ENCODE measurements at places on chromosomes 5 and 9.

- no peak for DNase-seq
These were observed 105.6 kb downstream of the VCAN start for GRCh38 chr5:83577036-83577636.

GRCh38 chr5:29382780-29383179 is 1810.7 kb upstream of the CDH6 start:
- DNase-seq, result no peak

- DNase-seq, result no peak
These were observed 200.3 kb downstream of the TLE1 start for GRCh38 chr9:81489046-81489445.

- DNase-seq, result no peak
These were observed 197.0 kb downstream of the DRD1 start for GRCh38 chr5:175246889-175247520.

DNA sequence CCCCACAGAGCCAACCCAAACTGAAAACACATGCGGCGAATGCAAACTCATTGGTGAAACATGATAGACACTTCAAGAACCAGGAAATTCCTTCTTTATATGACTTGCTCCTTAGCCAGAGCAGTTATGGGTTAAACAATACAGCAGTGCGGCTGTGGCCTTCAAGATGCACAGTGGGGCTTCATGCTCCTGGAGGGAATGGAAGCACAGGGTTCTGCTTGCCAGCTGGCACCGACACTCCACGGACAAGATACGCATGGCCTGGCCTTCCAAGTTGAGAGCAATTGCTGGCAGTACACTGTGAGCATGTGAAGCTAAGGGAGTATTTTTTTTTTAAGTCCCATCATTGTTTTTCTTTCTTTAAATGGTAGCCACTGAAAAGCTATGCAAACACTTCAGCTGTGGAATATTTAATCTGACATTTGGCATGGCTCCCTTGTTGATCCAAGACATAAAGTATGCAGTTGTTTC is 451.6 kb upstream of the CD180 start:
- no peak for DNase-seq

- no peak for DNase-seq
These were observed 18.4 kb downstream of the GPX3 start for GRCh38 chr5:151038801-151039238.

GRCh38 chr9:31535651-31536050 is 848.8 kb upstream of the ACO1 start:
- DNase-seq, result no peak

DNA sequence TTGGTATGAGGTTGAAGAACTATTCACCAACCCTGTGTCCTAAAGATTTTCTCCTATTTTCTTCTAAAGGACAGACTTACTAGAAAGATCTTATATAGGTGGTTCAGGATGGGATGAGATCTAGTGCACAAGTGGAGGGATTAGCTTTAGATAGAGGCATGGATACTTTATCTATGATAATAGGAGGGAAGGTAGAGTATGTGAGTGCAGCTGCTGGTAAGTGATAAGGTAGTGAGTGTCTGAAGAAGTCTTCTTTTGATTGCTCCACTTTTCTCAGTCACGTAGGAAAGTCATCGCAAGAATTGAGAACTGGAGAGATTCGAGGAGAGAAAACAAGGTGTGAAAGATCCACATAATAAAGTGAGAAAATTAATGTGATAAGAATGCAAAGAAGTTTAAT is 6.0 kb upstream of the NDUFS4 start:
- no peak for DNase-seq

DNA sequence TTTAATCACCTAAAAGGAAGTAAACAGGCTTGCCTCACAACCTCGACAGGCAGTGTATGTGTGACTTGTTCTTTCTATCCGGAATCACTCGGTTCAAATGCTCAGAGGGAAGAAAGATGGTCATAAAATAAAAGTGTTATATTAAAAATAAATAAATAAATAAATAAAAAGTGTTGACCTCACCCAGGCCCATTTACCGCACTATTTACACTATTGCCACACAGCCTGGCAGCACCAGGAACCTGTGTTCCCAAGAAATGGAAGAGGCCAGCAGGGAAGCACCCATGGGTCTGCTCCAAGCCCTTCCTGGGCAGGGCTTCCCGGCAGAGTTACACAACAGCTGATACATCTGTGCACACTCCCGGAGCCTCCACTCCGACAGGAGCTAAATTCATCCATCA is 127.9 kb downstream of the EFNA5 start:
- DNase-seq, result no peak

DNA sequence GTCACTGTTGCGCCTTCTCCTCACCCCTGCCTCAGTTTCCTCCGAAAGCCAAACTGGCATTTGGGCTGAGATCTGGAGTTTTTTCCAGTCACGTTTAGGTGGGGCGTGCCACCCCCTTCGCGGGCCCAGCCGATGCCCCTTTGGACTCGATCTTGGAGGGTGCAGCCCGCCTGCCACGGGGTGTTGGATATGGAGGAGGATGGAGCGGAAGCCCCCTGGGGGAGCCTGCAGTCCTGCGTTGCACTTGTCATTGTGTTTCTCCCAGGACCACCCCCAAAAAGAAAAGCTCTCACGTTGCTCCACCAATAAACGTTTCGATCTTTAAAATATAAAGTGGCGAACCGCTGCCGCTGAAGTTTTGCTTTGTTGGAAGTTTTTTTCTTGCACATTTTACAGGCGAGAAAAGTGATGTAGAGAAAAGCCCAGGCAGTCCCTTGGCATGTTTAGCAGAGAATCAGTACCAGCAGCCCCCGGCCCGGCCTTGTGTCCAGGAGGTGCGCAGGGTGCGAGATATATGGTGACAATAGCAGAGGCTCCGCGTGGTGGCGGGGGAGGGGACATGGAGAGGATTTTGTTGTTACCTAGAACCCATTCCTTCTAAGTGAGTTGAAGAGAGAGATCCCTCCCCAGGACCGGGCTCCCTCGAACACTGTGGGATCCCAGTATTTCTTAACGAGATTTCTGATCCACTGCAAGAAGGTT is 681 bp downstream of the F2R start:
- DNase-seq, result no peak

- no peak for DNase-seq
These were observed 135.5 kb downstream of the FBN2 start for GRCh38 chr5:128402506-128402905.

GRCh38 chr5:172901788-172902496 is 57.3 kb upstream of the RPL26L1 start:
- DNase-seq, result no peak

- DNase-seq, result no peak
These were observed 3.9 kb downstream of the TYRP1 start for GRCh38 chr9:12696931-12697622.

GRCh38 chr5:8192840-8193239 is 323.9 kb downstream of the MTRR start:
- DNase-seq, result no peak

DNA sequence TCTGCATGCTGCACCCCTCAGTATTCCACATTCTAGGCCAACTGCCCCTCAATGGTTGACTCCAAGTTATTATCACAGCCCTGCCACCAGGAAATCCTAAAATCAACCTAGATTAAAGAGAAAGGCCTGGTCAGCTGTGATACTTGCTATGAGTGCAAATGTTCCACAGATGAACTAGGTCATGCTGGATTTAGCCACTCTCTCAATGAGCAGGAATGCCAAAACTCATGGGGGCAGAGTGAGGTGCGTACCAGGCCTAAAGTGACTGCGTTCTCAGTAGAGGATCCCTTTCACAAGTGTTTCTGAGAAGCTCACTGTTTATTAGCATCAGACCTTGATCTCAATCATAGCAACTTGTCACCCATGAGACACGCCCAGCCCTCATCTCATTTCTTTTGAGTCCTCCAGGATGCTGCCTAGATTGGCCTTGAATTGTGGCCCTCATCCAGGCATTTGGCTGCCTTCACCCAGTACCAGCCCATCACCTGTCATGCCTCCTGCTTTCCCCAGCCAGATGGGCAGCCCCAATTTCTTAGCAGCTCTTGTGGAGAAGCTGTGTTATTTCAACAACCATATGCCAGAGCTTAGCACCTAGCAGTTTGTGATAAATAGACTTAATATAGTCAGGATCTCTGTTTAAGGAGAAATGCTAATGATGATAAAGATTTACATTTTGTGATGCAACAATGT is 383.9 kb downstream of the CTNND2 start:
- no peak for DNase-seq

DNA sequence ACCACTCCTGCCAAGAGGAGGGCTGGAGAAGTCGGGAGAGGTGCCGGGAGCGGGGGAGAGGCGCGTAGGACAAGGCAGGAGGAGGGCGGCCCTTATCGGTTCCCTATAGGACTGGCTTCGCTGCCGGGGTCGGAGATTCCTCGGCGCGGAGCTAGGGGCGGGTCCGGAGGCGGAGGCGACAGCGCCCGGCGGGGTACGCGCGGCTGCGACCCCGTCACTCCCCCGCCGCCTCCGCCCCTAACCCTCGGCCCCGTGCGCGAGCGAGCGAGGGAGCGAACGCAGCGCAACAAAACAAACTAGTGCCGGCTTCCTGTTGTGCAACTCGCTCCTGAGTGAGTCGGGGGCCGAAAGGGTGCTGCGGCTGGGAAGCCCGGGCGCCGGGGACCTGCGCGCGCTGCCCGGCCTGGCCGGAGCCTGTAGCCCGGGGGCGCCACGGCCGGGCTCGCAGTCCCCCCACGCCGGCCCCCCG is 2.0 kb downstream of the GLIS3 start:
- DNase-seq, result no peak

DNA sequence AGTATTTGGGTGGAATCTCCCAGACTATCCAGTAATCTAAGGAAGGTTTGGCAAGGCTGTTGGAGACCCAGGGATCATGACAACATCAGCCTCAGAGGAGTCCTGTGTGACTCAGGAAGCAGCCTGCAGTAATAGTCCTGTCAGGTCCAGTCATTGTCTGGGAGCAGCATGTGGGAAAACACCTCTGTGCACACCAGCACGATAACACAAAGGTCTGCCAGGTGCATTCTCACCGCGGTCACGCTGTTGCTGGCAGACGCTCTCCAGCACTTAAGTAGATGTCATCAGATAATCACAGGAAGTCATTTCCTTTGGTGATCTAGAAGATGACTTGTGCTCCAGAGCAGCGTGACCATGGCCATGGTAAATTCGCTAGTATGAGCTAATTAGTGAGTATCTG is 99.2 kb upstream of the IQGAP2 start:
- DNase-seq, result no peak

DNA sequence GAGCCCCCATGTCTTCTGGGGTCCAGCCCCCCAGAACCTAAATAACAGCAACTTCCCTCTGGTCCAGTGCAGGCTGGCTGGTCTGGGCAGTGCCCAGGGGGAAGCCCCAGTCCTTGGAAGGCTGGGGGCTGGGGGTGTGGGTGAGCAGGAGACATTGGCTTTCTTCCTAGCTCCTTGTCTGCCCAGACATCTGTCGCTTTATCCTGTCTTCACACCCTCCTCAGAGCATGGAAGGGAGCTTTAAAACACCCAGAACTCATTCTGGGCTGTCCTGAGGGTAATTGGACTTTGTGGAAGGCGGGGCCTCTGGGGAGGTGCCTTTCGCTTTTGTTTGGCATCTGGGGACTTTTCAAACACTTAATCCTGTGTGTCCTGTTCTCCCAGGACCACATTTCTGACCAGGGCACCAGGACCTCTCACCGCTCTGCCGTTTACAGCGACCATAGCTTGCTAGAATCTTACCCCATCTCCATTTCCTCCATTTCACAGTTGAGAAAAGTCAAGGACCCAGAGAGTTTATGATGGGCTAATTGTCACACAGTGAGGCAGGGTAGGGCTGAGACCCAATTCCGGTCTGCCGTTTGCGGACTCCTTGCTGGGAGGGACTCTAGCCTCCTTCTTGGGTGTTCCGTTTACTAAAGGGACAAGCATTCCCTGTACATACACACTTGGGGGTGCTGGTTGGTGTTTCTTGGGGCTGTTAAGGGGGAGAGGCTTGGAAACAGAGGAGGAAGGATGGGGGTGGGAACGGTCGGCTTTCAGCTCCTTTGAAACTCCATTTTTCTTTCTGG is 1.1 kb downstream of the GSN start:
- DNase-seq, result no peak

GRCh38 chr5:123261752-123262151 is 161.5 kb downstream of the CEP120 start:
- no peak for DNase-seq

DNA sequence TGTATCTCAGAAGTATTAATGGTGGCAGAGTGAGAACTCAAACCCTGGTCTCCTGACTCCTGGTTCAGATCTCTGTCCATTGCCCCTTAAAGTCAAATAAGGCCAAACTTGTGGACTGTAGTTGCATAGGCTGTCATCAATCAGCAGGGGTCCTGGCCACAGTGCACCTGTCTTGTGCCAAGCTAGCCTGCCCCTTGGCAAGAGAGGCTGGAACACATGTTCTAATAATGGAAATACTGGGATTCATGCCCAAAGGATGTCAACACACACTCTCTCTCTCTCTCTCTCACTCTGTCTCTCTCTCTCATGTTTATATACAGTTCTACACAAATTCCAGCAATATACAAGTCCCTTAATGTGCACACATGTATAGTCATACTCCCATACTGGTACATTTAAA is 44.3 kb downstream of the GLRA1 start:
- DNase-seq, result no peak

DNA sequence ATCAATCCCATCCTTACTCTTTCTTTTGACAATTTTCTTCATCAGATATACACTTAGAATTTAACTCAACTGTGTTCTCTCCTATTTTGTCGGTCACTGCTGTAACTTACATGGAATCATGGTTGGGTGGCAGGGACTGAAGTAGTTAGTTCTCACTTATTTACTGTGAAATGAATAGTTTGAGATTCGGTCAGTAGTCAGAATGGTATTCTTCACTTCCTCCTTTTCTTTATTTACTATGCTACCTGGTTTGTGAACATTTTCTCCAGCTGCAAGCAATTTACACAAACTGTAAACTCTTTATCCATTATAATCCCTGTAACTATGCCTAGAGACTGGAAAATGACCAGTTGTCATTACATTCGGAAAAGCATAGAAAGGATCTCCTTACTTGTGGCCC is 41.5 kb upstream of the GDNF start:
- DNase-seq, result no peak

- DNase-seq, result no peak
These were observed 184.0 kb downstream of the SLF1 start for GRCh38 chr5:94802450-94802849.

DNA sequence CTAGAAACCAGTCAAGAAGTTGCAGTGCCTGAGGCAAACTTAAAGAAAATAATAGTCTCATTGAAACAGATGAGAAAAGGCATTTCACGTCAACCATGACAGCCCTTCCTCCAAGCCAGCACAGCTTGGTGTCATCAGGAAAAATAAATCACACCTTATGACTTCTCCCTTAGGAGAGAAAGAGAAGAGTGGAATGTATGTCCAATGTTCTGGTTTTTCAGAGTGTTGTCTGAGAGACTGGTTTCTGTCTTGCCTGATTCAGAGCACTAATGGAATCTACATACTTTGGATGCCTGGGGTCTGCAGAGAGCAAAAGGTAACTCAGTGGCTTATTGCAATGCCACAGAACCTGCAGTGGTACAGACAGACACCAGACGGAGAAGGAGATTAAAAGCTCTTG is 105.5 kb upstream of the PDE4D start:
- DNase-seq, result no peak

Data from hypothalamus (tissue), 51 donors.